ENCODE measurements at places on chromosomes 2 and 18.

DNA sequence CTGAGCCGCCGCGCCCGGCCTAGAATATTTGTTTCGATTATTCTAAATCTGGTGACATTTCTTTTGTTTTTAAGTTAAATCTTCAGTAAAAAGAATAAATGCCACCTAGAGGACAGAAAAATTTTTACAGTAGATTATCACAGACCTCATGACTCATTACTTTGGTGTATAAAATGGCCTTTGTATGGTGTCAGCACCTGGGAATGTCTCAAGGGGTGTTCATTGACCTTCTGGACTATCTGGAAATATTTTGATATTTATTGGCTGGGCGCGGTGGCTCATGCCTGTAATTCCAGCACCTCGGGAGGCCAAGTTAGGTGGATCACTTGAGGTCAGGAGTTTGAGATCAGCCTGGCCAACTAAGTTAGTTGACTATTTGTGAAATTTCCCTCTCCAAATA, 30.3 kb upstream of the SLC30A6 start:
- peak; percentile 11 for DNase-seq

- DNase-seq, result no peak
Observed at GRCh38 chr18:62862466-62862865, 147.1 kb downstream of the PHLPP1 start.

- no peak for DNase-seq
Observed at GRCh38 chr2:96129528-96130120, 8.7 kb downstream of the ASTL start.

DNA sequence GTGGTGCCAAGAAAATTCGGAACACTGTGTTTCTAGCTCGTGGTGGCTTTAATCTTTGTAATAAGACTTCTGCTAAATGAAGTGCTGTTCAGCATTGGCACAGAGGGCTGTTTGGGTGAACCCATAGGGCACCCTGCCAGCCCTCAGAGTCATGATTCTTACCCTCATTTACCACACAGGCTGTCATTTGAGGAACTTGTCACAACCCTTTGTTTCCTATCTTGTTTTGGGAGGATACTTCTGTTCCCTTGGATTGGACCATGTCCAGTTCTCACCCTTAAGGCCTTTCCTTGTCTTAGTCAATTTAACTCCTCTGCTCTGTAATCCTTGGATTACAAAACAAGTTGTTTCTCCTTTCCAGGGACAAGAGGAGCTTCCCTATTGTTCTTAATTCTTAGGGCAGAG, 225.7 kb downstream of the MTX2 start:
- no peak for DNase-seq

GRCh38 chr2:85215081-85215447, 81.9 kb downstream of the TCF7L1 start:
- no peak for DNase-seq

GRCh38 chr18:38415811-38416210, 850.2 kb upstream of the CELF4 start:
- DNase-seq, result no peak
